ENCODE measurements at places on chromosomes 13 and 19.

- no peak for DNase-seq
Measured at GRCh38 chr19:364496-365287, 20.1 kb upstream of the MIER2 start.

DNA sequence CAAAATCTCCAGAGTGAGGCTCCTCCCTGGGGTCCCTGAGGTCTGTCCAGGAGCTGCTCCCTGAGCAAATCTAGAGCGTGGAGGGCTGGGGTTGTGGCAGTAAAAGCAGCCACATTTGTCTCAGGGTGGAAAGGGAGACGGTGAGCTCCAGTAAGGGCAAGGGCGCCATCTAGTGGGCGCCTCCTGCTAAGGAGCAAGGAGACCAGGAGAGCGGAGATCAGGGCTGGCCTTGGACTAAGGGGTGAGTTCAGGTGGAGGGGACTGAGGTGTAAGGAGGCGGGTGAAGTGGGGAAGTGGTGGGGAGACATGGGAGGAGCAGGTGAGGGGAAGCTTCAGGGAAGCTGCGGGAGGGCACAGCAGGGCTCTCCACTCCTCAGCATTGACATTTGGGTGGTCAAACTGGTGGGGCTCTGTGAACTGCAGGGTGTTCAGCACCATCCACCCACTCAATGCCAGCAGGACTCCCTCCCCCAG is 5.3 kb upstream of the CEACAM21 start:
- DNase-seq: peak; percentile 78

DNA sequence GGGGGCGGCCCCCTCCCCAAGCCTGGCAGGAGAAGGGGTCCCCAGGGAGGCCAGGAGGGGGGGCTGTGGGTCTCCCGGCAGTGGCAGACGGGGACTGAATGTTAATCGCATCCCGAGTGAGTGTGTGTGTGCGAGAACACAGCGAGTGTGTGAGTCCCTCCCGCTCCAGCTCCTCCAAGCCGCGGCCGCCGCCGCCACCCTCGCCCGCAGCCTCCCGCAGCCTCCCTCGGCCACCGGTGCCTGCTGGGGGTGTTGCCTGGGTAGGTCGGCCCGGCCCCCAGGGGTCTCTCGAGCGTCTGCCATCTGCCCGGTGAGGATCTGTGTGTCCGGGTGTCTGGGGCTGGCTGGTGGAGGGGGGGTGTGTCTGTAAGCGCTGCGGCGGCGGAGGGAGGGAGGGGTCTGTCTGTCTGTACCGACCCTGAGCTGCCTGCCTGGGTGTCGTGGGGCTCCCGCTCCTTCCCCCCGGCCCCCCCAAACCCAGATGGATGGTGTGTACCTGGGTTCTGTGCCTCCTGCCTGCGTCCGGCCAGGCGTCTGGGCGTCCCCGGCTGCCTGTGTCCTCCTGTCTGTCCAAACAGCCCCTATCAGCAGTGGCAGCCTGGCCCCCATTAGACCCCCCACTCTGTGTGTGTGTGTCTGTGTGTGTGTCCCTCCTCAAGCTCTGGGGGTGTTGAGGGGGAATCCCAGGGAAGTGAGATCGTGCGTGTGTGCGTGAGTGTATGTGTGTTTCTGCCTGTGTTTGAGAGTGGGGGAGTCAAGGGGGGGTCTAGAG is at the start of gene GRIN2D:
Gene GRIN2D (plus strand): TSS at position 110 of the 772 bp plus-strand sequence. CDS start 4,725 bp downstream, outside the sequence.
- DNase-seq: no peak

- DNase-seq: no peak
Measured at GRCh38 chr19:328025-328505, 16.5 kb downstream of the MIER2 start.

GRCh38 chr19:871446-872265 is 12.2 kb downstream of the CFD start:
- no peak for DNase-seq

DNA sequence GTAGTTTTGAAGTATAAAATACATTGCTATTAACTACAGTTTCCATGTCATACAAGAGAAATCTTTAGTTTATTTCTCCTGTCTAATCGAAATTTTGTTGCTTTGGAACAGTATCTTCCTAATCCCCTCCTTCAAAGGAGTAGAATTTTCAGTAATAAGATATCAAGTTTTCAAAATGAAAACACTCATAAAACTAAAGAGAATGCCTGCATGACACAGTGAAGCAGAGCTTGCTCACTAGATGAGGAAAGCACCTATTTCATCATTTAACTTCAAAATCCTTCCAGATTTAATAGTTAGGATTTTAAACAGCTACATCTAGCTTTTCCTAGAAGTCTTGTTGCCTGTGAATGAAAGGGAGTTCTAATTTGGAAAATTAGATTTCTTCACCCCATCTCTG is 80.8 kb downstream of the TNFSF11 start:
- no peak for DNase-seq

DNA sequence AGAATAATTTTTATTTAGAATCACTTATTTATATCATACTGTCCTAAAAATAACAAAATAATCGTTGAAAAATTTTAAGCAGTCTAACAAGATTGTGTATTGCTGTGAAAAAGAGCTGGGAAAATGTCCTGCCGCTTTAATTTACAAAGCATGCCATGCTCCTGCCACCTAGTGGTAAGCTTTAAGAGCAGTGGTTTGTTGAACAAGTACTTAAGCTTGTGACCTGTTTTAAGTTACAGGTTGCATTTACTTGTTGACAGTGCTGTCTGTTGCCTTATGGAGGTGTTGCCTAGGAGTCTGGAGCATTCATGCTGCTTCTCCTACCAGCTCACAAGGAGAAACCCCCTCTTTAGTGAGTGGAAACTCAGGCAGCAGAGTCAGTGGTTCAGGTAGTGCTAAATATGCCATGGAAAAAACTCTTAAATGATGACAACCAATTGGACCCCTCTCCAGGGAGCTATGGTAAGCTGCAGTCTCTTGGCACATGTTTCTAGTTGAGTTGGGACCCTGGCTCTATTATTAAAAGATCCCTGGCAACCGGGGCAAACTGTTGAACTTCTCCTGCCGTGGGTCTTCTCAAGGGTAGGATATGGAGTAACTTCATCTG is 68.4 kb downstream of the SPATA13 start:
- no peak for DNase-seq

GRCh38 chr19:19459707-19460251 is 54.3 kb downstream of the GATAD2A start:
- DNase-seq: peak; percentile 48

DNA sequence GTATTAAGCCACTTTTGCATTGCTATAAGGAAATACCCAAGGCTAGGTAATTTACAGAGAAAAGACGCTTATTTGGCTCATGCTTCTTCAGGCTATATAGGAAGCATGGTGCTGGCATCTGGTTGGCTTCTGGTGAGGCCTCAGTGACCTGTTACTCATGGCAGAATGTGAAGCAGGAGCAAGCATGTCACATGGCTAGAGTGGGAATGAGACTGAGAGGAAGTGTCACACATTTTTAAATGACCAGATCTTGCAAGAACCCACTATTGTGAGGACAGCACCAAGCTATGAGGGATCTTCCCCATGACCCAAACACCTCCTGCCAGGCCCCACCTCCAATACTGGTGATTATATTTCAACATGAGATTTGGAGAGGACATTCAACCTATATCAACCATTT is 25.7 kb upstream of the IGFL4 start:
- no peak for DNase-seq

GRCh38 chr13:48334534-48335127 is 31.1 kb downstream of the RB1 start:
- no peak for DNase-seq

DNA sequence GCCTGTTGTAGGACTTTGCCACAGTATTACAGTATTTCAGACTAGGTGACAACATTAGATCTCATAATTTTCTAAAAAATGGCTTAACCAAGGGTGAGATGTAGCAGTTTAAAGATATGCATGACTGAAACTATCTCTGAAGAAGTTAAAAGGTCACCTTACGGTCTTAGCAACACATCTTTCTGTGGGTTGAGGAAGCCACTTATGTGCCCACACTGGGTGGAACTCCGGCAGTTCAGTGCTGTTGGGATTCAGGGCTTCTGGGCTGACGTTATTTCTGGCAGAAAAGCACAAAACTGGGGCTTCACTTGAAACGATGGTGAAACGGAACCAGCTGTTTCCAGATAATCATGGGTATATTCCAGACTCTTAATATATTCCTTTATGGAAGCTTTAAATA is 697.3 kb downstream of the PCDH9 start:
- DNase-seq: no peak

DNA sequence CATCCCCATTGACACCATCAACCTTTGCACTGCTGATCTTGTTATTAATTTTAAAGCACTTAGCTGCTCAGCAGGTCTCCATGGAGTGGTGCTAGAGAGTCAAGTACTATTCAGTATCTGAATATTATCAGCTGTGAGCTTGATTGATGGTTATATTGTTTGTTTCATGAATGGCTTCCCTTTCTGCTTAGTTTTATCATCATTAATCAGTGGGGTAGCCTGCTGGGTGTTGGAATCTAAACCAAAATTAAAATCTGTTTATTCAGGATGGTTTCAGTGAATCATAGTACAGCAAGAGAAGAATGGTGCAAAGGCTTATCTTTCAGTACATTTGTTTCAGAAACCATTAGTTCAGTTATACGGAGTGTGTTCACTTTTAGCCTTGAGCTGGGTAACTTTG is 42.5 kb upstream of the SCEL start:
- DNase-seq: no peak

GRCh38 chr13:28638756-28639155 is 20.2 kb upstream of the POMP start:
- no peak for DNase-seq

GRCh38 chr13:112877976-112878955 is 90.7 kb upstream of the MCF2L start:
- DNase-seq: no peak

GRCh38 chr13:21078501-21078900 is 17.1 kb upstream of the LATS2 start:
- DNase-seq: no peak

DNA sequence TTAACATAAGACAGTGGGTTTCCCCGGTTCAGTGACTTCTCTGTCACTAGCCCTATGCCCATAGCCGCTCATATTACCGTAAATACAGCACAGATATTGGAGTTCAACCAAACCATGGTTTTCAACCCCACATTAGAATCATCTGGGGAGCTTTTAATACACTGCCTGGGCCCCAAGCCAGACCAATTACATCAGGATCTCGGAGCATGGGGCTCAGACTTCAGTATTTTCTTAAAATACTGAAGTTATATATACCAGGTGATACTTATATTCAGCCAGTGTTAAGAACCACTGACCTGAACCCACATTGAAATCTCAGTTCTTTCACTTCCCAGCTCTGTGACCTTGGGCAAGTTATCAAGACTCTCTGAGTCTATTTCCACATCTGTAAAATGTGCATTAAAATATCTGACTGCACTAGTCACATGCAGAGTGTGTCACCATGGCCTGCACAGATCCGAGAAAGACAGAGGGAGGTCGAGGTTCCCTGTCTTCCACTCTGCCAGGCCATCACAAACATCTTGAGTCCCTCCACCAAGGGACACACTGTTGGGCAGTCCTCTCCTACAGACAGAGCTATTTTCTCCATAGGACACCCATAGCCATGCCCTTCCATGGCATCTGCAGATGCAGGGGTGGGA is 32.2 kb upstream of the IPO5 start:
- DNase-seq: no peak

DNA sequence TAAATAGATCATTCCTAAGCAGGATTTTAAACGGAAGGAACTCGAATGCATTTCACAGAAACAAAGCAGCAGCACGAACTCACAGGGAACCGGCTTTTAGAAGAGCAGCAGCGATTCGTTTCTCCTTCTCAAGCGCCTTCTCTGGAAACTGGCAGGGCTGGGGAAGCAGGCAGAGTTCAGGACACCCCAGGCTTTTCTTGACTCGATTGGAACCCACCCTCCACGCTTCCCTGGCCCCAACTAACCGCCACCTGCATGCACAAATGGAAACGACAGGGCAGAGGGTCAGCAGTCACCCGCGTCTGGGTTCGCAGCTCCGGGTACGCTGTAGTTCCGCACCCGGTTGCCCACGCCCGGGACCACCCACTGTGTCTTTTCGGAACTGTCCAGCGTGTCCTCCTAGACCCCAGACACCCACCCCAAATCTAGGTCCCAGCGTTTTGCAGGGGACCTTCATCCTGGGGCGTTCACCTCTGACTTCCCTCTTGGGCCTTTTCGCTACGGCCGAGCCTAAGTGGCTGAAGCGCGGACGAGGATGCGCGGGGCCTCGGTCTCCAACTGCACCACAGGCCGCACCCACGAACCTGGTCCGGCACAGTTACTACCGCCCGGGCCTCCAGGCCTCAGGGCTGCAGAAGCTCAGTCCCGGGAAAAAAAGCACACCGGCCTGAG is 500 bp downstream of the ZFP30 start:
- no peak for DNase-seq

DNA sequence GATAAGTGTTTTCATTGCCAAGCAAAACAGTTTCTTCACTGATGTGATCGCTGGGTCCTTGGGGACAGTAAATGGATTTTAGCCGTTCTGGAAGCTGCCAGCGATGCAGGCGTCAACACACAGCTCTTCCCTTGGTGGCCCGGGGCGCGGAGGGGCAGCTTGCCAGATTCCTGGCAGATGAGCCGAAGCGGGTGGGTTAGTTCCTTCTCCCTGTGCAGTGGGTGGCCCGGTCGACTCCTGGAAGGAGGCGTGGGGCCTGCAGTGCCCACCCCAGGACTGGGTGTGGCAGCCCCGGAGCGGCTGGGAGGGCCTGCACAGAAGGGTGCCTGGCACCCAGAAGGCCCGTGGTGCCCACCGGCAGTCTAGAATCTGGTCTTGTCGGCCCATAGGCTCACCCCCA is 69.0 kb downstream of the KDM4B start:
- no peak for DNase-seq

DNA sequence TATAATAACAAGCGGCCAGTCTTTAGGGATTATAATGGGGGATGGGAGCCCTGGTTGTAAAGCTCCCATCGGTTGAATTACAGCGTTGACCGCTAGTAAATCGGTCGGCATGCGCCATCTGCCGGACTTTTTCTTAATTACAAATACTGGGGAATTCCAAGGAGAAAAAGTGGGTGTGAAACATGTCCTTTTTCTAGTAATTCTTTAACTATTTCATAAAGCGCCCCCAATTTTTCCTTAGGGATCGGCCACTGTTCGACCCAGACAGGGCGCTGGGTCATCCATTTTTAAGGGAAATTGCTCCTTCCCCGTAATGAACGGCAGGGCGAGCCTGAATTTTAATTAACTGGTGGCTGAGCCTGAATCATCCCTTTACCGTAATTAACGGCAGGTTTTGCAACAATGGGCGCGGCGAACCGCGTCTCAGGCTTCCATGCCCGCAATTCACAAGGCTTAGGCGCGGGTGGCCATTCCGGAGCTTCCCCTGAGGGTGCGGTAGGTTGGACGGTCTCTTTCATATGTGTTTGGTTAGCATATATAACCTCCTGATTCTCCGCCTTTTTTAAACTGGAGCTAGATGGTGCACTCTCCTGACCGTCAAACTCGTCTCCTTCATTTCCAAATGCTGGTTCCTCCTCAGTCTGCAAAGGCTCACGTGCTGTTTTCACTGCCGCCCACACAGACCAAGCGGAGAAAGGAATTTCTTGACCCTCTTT is 30.2 kb upstream of the EVI5L start:
- peak; percentile 13 for DNase-seq

- DNase-seq: no peak
Measured at GRCh38 chr19:39830847-39831246, 3.1 kb downstream of the DYRK1B start.

- no peak for DNase-seq
Measured at GRCh38 chr19:48401287-48401686, 7.8 kb downstream of the GRIN2D start.

GRCh38 chr13:78085434-78086225 is 167.0 kb upstream of the EDNRB start:
- no peak for DNase-seq

GRCh38 chr13:92259523-92259922 is 861.1 kb downstream of the GPC5 start:
- DNase-seq: no peak

All from stimulated activated CD8-positive, alpha-beta memory T cell treated with anti-CD3 and anti-CD28 coated beads, Interleukin-7, amount 100 ng/mL, for 1 hour (primary cell).